ENCODE measurements at places on chromosomes 5 and 9.

DNA sequence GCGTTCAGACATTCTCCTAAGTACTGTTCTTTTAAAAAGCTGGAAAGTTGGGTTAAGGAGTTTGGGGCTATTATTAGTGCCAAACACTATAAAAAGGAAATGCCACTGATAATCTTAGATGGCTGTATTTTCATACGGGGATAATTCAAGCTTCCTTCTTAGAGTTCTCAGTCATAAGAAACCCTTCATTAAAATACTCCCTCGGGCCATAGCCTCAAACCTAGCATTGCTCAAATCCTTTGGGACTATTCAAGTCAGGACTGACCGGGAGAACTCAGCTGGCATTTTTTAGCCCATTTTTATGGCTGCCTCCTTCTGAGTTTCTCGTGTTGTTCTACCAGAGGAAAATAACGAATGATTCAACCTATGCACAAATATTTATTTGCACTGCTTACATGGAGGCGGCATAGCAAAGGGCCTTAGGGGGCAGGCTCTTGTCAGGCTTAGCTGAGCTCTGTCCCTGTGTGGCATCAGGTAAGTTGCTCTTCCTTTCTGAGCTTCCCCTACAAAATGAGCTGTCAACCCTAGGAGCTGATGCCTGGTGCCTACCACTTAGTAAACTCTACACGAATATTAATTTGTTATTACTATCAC is 33.5 kb upstream of the ADAM19 start:
- DNase-seq: no peak

- DNase-seq: no peak
Measured at GRCh38 chr9:5910413-5911057, 19.8 kb downstream of the MLANA start.

- no peak for DNase-seq
Measured at GRCh38 chr9:95753762-95754465, 121.6 kb upstream of the ERCC6L2 start.

DNA sequence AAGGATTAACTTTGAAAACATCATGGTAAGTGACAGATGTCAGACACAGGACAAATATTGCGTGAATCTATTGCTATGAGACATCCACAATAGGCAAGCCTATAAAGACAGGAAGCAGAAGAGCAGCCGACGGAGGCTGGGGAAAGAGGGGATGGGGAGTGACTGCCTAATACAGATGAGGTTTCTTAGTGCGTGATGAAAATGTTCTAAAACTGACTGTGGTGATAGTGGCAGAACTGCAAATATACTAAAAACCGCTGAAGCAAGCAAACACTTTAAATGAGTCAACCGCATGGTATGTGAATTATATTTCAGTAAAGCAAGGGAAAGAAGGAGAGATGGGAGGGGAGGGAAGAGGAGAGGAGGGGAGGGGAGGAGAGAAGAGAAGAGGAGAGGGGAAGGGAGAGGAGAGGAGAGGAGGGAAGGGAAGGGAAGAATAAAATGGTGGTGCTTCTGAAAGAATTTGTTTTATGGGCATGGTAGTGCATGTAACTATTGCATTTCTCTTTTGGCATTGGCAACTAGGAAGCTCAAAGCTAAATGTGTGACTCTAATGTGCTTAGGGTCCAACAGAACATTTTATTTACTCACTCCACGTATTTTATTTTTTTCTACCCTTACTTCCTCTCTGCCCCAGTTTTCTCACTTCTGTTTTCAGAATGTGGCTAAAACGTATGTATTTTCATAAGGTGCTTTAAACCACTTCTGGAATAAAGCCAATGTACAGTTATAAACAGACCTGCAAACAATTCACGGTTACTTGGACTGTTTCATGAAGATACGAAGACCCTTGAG is 21.3 kb downstream of the AKNA start:
- no peak for DNase-seq

DNA sequence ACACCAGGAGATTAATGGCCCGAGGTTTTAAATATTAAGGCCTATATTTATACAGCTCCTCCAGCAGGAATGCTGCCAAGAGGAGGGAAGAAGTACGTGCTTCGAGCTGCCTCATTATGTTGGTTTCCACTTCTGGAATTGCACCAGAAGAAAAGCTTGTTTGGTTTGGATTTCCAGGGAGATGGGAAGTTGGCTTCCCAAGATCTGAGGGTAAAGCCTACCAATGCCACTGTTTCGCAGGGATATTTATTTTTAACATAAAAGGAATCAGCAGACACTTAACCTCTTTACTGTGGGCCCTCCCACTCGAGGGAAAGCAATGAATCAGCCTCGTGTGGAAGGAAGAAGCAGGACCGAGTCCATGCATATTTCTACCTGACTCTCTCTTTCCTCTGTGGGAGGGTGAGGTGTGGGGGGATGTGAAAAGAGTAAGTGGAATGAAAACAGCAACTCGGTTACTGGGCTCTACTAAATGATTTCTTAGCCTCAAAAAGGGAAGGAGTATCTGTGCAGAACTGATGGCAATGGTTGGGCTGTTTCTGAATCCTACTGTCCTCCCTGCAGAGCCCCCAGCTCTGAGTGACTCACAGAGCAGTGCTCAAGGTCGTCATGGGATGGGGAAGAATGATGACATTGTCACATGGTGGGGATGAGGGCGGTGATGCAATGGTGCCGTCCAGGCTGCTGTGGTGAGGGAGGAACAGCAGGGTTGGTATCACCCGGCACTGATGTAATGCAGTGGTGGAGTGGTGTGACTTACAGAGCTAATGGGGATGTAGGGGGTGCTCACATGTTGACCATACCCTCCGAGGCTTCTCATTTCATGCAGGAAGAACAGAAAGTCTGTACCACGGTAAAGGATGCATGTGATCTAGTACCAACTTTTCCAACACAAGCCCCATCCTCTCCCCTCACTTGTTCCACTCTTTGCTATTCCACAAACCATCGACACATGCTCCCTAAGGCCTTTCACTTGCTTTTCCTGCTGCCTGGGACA is 215.0 kb upstream of the PANK3 start:
- DNase-seq: no peak

GRCh38 chr5:41509399-41510175 is 814 bp downstream of the PLCXD3 start:
- no peak for DNase-seq

DNA sequence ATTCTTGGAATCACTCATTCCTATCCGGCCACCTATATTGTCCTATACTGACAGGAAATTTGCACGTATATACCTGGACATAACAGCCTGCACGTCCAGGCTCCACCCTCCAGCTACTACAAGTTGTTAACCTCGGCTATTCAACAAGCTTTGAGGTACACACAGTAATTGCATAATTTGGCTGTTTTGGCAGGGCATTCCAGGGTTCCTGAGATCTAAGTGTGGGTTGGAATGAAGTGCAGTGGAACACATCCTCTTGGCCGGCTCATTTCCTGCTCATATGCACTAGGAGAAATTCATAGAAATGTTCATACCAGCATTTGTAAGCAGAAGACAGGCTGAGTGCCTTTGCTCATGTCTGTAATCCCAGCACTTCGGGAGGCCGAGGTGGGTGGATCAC is 222.3 kb downstream of the FBXL7 start:
- DNase-seq: no peak

- no peak for DNase-seq
Measured at GRCh38 chr9:21533597-21533996, 51.5 kb upstream of the IFNE start.

GRCh38 chr9:72349911-72350310 is 15.1 kb downstream of the ZFAND5 start:
- DNase-seq: no peak

DNA sequence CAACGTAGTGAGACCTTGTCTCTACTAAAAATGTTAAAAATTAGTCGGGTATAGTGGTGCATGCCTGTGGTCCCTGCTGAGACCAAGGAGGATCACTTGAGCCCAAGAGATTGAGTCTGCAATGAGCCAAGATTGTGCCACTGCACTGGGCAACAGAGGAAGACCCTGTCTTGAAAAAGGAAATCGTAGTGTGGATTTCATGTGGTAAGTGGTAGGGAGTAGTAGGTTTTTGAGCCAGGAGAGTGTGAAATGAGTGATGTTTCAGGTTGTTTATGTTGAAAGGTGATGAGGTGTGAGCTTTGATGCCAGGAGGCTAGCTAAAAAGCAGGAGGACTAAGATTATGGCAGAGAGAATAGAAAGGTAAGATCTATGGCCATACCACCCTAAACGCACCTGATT is 5.9 kb downstream of the MATR3 start:
- no peak for DNase-seq

GRCh38 chr5:124071039-124071438 is 559.1 kb downstream of the CSNK1G3 start:
- DNase-seq: no peak

GRCh38 chr5:135826221-135826525 is 8.3 kb upstream of the SLC25A48 start:
- DNase-seq: no peak

DNA sequence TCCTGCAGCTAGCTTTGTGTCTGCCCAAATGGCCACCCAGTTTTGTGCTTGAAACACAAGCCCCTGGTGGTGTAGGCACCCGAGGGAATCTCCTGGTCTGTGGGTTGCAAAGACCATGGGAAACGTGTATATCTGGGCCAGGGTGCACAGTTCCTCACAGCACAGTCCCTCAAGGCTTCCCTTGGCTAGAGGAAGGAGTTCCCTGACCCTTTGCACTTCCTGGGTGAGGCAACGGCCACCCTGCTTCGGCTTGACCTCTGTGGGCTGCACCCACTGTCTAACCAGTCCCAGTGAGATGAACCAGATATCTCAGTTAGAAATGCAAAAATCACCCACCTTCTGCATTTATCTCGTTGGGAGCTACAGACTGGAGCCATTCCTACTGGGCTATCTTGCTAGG is 865.0 kb upstream of the ACO1 start:
- no peak for DNase-seq

DNA sequence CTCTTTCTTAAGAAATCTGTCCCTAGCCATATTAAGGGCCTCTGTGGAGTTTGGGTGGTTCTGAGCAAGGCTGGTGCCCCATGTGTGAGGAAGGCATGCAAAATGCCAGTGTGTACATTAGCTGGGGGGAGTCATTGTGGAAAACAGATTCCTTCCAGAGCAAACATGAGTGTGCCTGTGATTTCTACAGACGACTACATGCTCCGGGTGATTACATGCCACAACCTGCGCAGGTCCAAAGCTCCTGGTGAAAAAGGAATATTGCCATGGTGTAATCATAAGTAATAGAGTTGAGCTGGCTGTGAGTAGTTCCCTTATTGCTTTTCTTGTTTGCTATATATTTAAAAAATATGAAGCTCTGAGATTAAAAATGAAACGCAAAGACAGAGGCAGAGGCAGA is 102.1 kb downstream of the ACER2 start:
- DNase-seq: no peak

DNA sequence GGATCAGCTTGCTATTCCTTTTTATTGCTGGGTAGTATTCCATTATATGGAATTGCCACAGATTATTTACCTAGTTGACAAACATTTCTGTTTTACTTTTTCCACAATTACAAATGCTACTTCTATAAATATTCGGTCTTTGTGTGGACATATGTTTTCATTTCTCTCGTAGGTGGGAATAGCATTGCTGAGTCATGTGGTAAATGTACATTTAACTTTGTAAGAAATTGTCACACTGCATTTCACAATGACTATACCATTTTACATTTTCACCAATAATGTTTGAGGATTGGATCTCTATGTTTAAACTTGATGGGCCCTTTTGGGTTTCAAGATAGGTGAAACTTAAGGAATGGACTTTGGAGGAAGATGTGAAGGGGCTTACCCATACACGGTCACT is 19.7 kb downstream of the RAI14 start:
- no peak for DNase-seq

DNA sequence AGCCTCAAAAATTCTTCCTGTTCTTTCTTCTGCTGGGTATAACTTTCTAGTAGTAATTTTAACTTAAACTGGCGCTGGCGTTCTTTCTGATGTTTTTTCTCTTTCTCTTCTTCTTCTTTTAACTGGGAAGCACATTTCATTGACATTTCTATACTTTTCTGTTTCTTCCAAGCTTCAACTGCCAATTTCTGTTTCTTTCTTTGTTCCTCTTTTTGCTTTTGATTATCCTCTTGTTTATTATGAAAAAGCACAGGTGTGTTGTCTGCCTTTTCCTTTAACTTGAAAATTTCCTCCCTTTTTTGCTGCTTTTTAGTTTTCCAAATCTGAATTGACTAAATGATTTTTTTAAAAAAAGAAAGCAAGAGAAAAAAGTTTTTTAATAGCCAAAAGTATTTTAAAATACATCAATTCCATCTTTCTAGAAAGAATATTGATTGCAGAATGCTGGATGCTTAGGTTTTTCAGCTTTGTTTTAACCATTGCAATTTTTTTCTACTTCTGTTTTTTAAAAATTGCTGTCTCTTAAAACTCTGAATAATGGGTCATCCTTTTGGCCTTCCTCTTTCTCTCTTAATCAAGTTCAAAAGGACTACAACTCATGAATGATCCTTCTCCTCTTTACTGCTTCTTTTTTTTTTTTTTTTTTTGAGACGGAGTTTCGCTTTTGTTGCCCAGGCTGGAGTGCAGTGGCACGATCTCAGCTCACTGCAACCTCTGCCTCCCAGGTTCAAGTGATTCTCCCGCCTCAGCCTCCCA is 8.8 kb upstream of the PGGT1B start:
- no peak for DNase-seq

DNA sequence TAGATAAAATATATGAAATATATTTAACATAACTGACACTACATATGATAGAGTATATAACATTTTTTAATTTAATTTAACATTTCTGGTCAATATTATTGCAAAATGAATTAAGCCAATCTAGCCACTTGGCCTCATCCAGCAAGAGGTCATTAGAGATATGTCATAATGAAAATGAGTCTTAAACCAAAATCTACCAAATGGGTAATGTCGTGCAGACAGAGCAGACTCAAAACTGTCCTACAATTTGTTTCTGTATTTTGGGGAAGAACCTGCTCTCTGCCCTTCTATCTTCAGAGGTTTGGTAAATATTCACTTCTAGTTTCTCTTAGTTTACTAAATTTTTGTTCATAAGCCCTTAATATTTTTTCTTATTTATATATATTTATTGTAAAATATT is 61.4 kb downstream of the ARHGEF28 start:
- no peak for DNase-seq

- no peak for DNase-seq
Measured at GRCh38 chr5:73381590-73382400, 66.8 kb downstream of the FOXD1 start.

- no peak for DNase-seq
Measured at GRCh38 chr5:142540922-142541422, 144.9 kb downstream of the FGF1 start.
